ENCODE measurements at places on chromosomes 13 and 19.
A peak's percentile ranks its signal among the peaks of the same experiment; 100 is the strongest.

- DNase-seq, result no peak
Measured at GRCh38 chr19:56596676-56597075, 1.6 kb downstream of the ZNF71 start.

DNA sequence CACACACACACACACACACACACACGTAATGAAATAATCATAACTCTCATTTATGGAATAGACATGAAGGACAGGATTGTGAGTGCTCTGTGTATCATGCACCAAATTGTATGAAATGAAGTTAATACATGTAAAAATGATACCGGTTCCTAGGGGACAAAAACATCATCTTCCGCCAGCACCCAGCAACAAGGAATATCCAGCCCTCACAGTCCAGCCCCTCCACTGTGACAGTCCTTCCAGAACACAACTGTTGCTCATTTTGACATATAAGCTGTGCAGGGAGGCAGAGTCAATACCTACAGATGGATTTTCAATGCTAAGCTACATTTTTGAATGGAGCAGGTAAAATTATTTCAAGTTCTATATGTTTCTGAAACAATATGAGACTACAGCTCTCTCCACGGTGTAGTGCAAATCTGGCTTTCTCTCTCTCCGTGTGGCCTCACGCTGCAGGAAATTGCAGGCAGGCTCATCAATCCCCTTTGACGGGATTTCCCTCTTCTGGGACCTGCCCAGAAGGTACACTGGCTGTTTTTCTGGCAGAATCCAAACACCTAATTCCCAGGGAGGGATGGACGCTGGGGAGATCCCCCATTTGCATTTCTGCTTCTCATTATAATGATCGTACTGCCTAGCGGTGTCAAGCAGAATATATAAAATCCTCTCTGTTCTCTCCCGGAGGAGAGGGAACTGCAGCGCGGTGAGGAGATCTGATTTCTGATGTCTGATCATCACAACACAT, 494.0 kb downstream of the LIG4 start:
- DNase-seq, result no peak

- DNase-seq, result no peak
Measured at GRCh38 chr19:18663940-18664530, 19.4 kb upstream of the CRTC1 start.

DNA sequence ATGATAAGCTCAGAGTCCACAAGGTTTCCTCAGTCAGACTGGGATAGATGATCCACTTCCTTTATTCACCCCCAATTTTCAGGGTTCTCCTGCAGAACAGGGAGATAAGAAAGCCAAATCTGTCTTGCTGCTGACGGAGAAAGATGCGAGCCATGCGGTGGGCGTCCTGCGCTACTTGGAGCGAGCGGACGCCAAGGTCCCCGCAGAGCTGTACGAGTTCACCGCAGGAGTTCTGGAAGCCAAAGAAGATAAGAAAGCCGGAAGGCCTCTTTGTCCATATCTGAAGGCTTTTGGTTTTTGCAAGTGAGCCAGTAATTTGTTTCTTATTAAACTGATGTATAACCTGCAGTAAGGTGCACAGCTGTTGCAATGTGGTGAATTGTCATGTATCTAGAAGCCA, 66.7 kb downstream of the SLC7A9 start:
- DNase-seq, result no peak

DNA sequence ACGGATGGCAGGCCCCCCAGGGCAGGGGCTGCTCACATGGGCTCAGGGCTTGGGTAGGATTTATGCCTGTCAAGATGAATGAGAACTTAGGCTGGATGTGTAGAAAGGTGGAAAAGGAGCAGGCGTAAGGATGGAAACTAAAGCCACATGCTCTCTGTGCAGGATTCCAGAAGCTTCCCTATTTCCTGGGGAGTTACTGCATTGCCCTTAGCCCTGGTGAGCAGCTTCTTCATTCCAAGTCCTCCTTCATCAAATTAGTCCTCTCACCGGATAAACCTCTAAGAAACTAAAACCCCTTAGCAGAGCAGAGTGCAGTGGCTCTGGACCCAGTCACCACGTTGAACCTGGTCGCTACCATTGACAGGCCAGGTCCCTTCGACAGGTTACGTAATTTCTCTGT, 7.4 kb downstream of the ATP12A start:
- no peak for DNase-seq

DNA sequence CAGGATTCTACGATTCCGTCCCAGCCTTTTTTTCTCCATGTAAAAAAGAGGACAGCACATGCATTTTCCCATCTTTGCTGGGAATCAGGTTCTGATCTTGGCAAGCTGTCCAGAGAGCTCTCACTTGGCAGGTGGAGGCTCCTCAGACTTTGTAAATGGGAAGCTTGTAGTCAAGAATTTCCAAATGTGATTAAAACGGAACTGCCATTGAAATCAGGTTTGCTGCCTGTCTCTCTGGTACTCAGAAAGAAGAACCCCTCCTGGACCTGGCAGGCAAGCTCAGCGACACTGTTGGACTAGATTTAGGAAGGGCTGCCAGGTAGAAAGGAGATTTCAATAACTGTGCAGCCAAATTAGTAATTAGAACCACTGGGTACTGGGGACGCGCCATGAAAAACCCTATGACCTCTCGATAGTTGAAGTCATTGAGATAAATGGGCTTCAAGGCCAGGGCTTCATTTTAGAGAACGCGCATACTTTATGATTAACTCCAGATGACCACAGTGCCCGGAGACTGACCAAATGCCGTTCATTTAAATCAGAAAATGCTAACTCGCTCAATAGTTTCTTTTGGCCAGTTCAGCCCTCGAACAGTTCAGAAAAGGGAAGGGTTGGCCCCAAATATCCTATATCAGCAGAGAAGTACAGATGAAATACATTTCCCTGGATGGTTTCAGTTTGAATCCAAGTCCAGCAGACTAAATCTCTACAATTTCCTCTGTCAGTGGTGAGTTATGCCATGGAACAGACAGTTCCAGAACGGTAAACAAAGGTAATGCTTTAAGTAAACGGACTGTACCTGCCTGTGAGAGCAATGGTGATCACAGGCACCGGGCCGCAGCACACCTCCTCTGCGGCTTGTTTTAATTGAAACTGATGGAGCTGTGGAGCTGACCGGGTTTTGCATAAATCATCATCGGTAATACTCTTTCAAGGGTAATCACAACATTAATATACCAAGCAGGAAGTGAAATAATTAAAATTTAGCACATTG, 517.4 kb downstream of the RFC3 start:
- DNase-seq, result no peak

- no peak for DNase-seq
Measured at GRCh38 chr13:26957182-26957581, 196.6 kb upstream of the GPR12 start.

DNA sequence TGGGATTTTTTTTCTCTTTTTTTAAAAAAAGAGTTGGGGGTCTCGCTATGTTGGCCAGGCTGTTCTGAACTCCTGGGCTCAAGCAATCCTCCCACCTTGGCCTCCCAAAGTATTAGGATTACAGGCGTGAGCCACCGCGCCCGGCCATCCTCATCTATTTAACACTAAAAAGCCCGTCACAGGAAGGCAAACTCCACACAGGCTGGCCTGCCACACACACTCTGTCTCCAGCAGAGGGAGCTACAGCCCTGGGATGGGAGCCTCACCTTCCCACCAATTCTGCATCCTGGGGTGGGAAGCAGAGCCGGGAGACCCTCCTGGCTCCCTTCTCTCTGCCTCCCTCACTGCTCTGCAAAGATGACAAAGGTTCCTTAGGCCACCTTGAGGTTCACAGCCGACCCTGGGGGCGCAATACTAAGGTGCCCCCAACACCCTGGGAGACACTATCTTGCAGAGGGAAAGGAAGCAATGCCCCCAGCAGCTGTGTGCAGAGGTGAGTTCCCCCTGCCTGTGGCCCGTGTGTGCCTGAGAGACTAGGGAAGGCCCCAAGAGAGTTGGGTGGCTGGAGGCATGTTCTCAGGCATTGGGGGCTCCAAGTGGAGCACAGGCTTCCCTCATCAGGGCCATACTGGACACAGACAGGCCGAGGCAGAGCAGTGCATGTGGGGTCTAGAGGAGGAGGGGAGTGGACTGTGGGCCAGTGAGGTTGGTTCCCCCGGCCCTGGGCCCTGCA, 27.4 kb upstream of the TIMM44 start:
- no peak for DNase-seq

DNA sequence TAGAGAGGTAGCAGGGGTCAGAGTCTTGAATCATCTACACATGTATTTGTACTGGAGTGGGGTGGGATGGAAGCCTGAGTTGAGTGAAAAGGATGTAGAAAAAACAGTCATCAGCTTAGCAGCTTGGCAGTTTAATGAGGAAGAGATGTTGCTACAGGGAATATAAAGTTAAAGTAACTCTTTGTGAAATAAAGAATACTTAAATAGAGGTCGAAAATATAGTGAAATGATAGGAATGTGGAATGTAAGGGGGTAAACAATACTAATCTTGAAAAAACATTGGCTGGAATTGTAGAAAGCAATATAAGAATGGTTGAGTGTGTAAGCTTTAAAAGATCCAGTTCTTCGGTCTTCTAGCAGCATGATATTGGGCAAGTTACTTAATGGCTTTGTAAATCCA, 22.7 kb downstream of the NUP58 start:
- no peak for DNase-seq

GRCh38 chr19:54172471-54173358, at the start of gene TMC4:
TMC4 (minus strand) TSS chr19:54173160; CDS start chr19:54173117, 43 bp downstream.
- peak; percentile 41 for DNase-seq

- no peak for DNase-seq
Measured at GRCh38 chr19:16001481-16002312, 52.9 kb downstream of the OR10H4 start.

DNA sequence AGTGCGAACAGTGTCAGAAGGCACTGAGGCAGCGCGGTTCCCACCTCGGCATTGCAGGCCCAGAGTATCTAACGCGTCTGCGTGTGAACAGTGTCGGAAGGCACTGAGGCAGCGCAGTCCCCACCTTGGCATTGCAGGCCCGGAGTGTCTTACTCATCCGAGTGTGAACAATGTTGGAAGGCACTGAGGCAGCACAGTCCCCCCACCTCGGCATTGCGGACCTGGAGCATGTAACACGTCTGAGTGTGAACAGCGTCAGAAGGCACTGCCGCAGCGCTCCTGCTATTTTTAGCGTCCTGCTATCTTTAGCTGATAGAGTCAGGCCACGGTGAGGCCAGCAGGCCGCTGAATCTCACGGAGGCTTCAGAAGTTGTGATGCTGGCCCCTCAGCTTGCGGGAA, 39.6 kb downstream of the ATP11A start:
- DNase-seq, result no peak

- no peak for DNase-seq
Measured at GRCh38 chr13:43545317-43545874, 241.4 kb downstream of the ENOX1 start.

DNA sequence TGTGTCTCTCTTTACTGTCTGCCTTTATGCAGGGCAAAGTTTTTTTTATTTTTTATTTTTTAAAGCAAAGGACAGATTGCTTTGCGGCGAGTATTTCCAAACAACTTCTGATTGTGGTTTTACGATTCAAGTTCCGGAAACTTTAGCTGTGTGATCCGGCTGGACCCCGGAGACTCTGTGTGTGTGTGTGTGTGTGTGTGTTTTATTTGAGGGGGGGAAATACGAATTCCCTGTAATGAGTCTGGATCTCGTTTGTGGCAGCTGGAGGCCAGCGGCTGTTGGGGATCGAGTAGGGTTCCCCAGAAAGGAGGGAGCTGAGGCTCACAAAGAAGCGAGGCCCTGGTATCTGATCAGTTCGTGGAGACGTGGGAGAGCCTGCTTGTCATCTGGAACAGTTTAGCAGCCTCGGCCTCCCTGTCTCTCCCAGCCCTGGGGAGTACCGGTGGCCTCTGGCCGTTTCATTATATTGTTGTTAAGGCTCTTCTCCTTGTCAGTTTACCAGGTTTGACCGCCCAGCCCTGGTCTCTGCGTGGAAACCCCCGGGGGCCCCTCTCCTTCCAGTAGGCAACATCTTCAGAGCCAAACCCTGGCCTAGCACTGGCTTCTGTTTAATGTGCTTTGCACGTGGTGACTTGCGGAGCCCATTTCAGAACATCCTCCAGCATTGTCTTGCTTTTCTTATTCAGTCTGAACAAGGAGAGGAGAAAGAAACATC, 1.3 kb downstream of the FARP1 start:
- no peak for DNase-seq

- DNase-seq, result no peak
Measured at GRCh38 chr19:53597023-53597422, 34.8 kb upstream of the DPRX start.

GRCh38 chr19:48598996-48599700, 7.4 kb upstream of the SPACA4 start:
- DNase-seq, result no peak

- DNase-seq, result no peak
Measured at GRCh38 chr19:35907377-35907745, 734 bp downstream of the TYROBP start.

All from NCI-H1930 (cell line).